RKO (cell line): ENCODE measurements at places on chromosomes 6 and 20.

- DNase-seq: no peak
These were observed 196.7 kb upstream of the CDH4 start for GRCh38 chr20:61055180-61056010.

GRCh38 chr6:131213501-131213990, 78.3 kb downstream of the AKAP7 start:
- no peak for DNase-seq

DNA sequence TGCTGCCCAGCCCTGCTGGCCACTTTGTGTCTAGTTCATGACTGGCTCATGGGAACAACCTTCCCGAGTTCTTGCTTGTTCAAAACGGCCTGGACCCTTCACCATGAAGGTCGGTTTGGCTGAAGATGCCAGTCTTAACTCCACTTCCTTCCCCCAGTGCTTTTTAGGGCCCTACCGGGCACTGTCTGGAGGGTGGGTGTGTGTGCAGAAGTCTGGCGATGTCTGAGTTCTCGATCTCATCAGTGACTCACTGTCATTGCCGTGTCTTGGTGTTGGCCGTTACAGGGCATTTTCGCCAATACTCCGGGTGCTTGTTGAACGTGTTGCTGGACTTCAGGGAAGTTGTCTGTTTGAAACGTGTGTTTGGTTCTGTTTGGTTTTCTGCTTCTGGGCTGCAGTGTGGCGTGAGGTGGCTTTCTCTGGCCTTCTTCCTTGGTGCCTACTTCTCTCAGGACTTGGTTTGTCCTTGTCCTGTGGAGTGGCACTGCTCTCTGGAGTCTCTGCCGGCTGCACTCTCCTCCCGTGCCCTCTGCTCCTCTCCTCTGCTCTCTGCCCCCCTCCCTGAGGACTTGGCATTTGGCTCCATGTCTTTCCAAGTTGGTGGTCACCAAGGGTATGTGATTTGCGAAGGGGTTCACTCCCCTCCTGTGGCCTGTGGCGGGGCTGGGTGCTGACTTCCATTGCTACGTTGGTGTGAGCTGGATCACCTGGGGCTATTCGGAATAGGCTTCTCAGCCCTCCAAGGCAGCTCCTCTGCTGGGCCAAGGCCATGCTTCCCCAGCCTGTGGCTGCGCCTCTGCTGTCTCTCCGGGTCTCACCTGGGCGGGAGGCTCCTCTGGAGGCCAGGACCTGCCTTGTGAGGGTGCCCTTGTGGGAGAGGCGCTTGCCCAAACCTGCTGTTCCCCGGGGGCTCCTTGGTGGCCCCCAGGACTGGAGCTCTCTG, 38.2 kb downstream of the PYGB start:
- DNase-seq: no peak

- no peak for DNase-seq
These were observed 59.1 kb downstream of the RIPOR3 start for GRCh38 chr20:50632236-50632635.
